Prostate gland (tissue), 2 donors: ENCODE measurements at places on chromosomes 7 and 10.
A peak's percentile ranks its signal among the peaks of the same experiment; 100 is the strongest.

- DNase-seq, result no peak
These were observed 126.3 kb upstream of the NANOS1 start for GRCh38 chr10:118903251-118903650.

- peak; percentile 38 for DNase-seq
These were observed 32.2 kb upstream of the PCBD1 start for GRCh38 chr10:70920519-70920918.

DNA sequence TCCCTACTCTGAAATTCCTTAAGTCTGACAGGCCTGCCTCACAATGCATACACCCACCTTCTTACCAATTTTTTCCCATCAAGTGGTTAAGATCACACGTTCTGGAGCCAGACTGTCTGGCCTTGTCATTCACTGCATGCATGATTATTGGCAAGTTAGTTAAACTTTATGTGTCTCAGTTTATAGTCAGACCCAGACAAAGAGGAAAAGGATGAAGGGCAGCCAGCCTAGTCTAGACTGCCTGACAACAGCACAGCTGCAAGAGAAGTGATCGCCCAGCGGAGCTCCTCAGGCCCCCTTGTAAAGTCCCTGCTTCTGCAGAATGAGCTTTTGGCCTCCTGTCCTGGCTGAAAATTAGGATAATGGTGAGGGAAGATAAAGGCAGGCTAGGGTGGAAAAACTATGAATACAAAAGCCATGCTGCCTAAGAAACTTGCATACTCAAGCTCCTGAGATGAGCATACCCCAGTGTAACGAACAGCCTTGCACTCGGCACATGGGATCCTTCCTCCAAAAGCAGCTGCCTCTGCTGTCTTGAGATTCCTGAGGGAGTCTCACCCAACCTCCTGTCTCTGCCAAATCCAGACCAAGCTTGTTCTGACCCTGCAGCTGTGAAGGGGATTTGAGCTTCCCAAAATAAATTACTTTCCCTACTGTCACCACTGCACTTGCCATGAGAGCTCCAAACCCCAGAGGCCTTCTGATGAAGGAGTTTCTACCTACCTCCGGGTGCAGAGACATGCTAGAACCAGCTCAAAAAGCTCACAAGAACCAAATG is 26.7 kb upstream of the MRLN start:
- no peak for DNase-seq

- DNase-seq, result no peak
These were observed 44.2 kb upstream of the DPYSL4 start for GRCh38 chr10:132142396-132143161.

DNA sequence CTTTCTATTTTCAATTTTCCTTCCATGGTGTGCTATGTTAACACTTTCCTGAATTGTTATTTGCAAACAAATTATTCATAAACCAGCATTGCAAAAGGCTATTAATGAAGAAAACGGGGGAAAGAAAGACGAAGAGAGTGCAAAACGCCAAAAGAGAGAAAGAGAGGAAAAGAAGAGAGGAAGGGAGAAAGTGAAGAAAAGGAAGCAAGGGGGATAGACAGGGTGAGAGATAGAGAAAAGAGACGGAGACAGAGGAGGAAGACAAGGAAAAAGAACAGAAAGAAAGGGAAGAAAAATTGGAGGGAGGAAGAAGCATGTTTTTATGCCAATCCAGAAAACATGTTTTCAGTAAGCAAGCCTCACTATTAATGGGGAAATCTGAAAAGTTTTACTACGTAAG is 310.6 kb downstream of the TFEC start:
- no peak for DNase-seq

GRCh38 chr7:44618753-44619152 is 12.3 kb downstream of the OGDH start:
- no peak for DNase-seq

DNA sequence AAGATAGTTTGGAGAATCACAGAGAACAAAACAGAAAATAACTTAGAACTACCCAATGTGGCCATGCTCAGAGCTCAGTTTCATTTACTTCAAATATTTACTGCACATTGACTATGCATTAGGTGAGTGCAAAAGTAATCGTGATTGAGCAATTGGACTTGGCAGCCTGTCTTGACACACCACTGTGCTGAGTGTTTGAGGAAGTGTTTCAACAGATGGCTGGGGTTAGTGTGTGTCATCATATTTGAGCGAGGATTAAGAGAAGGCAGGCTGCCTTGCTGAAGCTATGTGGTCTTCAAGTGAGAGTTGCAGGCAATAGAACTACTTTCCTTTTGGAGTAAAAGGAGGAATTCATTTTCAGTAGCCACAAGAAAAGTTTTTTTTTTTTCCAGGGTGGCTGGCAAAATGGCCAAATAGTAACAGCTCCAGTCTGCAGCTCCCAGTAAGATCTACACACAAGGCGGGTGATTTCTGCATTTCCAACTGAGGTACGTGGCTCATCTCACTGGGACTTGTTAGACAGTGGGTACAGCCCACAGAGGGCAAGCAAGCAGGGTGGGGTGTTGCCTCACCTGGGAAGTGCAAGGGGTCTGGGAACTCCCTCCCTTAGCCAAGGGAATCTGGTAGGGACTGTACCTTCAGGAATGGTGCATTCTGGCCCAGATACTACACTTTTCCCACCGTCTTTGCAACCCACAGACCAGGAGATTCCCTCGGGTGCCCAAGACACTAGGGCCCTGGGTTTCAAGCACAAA is 37.6 kb downstream of the AKR1C4 start:
- no peak for DNase-seq
